ENCODE measurements at places on chromosomes 7 and 10.
A peak's percentile ranks its signal among the peaks of the same experiment; 100 is the strongest.

DNA sequence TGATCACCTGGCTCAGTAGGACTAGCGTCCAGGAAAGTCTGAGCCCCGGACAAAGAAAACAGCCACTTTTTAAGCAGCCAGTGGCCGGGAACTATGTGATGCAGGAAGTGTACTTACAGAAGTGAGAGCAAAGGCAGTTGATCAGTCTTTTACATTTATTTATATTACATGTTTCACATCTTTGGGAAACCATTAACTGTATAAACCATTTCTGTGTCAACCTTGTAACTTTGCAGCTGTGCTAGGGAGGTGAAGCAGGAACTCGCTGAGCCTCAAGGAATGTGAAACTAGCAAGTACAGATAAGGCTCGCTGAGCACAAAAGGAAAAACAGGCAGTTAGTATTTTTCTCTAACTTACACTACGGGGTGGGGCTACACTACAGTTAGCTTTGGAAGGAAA is 39.9 kb upstream of the HECW1 start:
- no peak for DNase-seq

GRCh38 chr7:17406738-17407137 is 108.3 kb downstream of the AHR start:
- peak; percentile 51 for DNase-seq

- DNase-seq, result peak; percentile 75
Measured at GRCh38 chr10:32961343-32961894, 3.4 kb upstream of the ITGB1 start.

- DNase-seq, result no peak
Measured at GRCh38 chr10:109126016-109126415, 797.3 kb downstream of the XPNPEP1 start.

DNA sequence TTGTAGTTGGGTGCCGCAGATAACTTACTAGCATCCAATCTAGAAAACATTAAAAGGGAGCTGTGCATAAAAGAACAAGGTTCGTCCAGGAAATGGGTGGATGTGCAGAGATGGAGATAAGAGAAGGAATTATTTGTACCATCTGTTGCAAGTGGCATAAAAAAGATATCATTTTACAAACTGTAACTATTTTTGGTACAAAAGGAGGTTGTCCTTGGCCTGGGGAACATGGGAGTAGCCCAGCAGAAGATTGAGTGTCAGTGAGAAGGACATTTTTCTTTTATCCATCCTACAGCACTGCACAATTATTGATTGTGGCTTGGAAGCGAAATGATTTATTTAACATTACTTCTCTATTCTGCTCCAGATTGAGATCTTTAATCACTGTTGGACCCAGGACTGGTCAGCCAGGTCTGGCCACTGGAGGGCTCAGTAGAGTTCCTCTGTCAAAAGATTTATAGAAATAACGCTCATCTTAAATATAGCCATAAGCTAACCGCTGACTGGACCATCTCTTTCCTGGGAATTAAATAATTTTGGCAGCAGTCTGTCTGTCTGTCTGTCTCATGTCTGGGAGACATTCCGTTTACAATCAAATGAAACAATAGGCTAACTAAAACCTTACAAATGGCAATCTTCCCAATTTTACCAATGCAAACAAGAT is 254.1 kb downstream of the KIAA1217 start:
- no peak for DNase-seq

DNA sequence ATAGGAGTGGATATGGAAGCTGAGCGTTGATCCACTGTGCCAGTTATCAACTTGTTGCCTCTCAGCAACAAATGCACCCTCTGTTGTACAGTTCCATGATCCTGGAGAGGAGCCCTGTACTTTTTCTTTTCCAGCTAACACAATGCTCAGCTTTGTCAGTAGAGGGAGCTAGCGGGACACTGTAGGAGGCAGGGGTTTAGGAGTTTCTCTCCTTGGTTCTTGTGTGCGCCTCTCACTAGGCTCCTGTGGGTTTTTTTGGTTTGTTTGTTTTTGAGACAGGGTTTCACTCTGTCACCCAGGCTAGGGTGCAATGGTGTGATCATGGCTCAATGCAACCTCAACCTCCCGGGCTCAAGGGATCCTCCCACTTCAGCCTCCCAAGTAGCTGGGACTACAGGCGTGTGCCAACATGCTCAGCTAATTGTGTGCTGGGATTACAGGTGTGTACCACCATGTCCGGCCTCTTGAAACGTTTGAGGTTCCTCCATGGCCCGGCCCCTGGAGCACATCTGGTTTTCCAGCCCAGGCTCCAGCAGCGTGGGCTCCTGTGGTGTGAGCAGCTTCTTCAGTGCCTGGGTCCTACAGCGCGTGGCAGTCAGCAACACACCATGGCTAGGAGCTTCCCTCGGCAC is 12.0 kb upstream of the MARVELD1 start:
- DNase-seq, result peak; percentile 83

GRCh38 chr7:130182990-130183389 is 22.2 kb downstream of the TMEM209 start:
- no peak for DNase-seq

DNA sequence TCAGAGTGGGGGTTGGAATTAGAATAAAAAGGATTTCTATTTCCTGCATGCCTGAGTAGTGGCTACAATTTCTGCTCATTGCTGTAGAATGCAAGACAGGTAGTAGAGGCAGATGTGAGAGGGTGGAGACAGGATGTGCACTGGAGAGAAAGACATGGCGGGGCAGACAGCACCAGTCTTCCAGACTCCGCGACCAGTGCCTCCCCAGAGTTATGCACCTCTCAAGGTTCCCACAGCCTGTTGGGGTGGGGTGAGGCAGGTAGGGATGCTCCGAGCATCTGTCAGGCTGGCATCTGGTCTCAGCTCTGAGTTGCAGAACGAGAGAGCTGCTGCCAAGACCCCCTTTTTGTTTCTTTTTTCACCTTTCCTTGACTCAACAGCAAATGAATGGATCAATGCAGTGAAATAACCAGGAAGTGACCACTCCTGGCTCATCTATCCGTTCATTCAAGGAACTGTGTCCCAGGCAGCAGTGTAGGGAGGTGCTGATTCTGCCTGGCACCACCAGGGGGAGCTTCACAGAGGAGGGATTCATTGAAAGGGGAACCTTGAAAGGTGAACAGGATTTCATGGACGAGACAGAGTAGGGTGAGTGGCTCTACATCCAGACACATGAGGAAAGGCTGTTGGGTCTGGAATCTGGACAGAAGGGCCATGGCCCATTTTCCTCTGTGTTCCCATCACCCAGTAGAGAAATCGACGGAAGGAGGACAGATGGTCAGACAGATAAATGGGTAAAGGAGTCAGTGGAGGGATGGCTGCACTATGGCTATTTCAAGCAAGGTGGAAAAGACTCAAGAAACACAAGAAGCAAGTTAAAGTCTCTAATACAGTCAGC is 17.2 kb upstream of the SLC18A3 start:
- peak; percentile 86 for DNase-seq

DNA sequence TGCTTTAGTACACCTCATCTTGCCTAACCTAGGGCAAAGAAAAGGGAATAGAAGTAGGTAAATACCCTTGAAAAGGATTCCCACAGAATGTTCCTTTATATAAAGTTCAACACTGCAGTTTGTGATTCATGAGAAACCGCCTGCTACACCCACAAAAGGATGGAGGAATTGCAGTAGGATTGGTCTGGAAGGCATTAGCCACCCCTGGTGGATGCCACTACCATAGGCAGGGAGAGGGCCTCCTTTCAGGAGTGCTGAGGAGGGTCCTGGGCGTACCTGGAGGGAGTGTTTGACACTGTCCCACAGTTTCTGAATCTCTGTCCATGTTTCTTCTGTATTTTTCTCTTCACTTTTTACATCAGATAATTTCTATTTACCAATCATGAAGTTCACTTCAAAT is 221.8 kb upstream of the TMEM72 start:
- DNase-seq, result no peak

GRCh38 chr7:3168869-3169268 is 125.2 kb upstream of the CARD11 start:
- no peak for DNase-seq

Measured in suppressor macrophage treated with lipopolysaccharide for 1 hour (primary cell).